Fibroblast of skin of left biceps (primary cell): ENCODE measurements at places on chromosomes 5 and 9.
A peak's percentile ranks its signal among the peaks of the same experiment; 100 is the strongest.

DNA sequence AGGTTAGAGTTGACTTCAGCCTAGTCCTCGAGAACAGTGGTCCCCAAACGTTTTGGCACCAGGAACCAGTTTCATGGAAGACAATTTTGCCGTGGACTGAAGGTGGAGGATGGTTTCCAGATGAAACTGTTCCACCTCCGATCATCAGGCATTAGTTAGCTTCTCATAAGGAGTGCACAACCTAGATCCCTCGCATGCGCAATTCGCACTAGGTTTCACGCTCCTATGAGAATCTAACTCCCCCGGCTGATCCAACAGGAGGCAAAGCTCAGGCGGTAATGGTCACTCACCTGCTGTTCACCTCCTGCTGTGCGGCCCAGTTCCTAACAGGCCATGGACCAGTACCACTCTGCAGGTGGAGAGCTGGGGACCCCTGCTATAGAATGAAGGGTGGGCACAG is 163.6 kb downstream of the CDH6 start:
- DNase-seq: no peak

DNA sequence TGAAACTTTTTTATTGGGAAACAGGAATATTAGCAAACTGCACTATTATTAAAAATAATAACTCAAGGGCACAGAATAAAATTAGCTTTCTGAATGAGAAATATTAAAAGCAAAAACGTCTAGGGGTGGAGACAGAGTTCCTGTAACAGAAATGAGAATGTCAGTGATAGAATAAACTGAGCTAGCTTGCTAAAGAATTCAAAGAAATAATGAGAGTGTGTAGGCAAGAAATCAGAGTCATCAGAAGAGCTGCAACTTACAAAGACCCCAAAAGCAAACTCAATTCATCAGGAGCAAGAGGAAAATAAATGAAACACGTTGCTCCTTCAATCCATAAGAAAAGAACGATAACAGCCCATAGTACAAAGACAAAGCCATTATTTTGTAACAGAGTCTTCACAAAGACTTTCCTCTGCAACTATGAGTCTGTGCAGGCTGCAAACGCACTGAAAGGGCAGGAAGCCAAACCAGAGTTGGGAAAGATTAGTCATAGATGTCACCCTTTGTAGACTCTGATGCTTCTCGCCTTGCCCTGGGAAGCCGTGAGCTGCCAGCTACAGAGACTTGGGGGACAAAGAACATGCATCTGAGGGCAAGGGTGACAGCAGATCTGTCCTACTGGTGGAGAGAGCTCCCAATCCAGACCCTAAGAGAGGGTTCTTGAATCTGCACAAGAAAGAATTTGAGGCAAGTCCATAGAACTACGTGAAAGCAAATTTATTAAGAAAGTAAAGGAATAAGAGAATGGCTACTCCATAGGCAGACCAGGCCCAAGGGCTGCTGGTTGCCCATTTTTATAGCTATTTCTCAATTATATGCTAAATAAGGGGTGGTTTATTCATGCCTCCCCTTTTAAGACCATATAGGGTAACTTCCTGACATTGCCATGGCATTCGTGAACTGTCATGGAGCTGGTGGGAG is 40.8 kb downstream of the SHC3 start:
- DNase-seq: peak; percentile 90

- DNase-seq: no peak
These were observed 181.3 kb downstream of the AUH start for GRCh38 chr9:91180240-91180929.

- DNase-seq: peak; percentile 74
These were observed 95.0 kb downstream of the NPR3 start for GRCh38 chr5:32805971-32806638.

DNA sequence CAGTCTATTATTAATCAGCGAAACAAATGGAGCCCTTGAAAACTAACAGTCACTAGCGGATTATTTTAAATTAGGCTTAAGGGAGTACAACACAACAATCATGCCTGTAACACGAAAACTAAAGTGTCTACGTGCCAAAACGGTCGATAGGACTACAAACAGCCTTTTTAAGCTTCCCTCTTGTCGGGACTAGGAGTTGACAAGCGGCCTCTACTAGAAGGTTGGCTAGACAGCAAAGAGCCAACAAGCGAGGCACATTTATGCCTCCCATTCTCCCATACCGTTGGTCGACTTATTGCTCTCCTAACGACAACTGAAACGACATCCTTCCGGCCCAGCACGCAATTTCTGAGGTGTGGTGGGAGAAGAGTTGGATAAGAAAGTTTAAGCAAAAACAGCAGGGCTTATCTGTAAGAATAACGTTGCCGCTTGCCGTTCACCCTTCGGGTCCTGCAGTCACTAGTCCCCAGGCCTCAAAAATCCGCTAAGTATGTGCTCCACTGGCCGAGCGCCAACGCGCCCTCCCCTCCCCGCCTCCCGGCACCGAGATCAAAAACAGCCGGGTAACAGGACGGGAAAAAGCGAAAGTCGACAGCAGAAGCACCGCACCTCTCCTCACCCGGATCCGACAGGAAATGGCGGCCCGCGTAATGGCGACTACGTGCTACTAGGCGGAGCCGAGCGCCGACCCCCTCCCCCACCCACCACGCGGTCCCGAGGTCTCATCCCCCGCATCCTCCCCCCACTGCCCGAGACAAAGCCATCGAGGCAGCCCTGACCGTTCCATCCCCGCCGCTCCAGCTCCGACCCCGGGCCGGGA is 813 bp downstream of the HNRNPK start:
- no peak for DNase-seq

- no peak for DNase-seq
These were observed 39.2 kb upstream of the GCNT4 start for GRCh38 chr5:75091597-75091996.

DNA sequence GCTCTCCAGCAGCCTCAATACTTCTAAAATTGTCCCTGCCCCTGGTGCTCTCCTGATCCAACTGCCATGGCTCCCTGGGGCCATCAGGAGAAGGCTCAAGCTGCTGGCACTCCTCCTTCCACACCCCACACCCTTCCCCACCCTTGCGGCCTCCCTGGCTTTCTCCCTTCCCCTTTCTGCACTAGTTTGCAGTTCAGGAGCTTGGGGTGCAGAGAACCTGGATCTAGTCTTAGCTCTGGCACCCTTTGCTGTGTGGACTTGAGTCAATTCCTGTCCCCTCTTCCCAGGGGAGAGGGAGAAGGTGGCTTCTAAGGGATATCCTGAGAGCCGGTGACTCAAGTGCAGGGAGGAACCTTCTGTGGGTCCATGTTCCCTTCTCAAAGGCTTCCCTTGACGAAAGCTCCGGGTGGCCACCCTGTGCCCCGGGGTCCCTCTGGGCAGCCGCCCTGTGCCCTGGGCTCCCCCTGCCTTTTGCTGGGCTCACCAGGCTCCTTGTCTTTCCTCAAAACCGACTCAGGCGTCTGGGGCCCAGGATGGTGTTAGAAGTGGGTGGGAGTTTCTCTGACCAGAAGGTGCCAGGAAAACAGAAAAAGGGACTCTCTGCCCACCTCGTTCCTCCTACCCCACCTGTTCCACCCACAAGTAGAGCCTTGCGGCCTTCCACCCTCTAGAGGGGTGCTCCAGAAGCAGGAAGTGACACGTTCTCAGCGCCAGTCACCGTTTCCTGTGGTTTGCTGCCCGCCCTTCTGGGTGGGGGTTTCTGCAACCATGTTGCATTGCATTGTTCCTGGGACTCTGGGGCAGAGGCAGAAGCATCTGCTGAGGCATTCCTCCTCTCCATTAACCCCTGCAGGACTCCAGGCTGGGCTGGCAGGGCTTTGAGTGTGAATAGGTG is 15.0 kb downstream of the GLIPR2 start:
- no peak for DNase-seq

DNA sequence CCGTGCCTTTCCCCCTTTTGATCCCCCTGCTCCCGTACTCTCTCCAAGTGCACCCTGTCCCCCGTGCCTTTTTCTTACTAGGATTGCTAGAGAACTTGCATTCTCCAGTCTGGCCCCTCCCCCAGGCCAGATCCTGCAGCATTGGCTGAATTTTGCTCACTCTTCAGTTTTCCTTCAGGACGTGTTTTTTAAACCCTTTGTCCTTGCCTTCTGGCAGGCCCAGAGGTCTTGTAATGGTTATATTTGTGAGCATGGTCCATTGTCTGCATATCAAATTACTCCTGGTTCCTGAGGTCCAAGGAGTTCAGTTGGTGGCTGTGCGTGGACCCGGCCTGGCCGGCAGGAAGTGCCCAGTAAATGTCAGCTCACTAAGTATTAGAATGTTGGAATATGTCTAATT is 606 bp downstream of the TBC1D13 start:
- no peak for DNase-seq

DNA sequence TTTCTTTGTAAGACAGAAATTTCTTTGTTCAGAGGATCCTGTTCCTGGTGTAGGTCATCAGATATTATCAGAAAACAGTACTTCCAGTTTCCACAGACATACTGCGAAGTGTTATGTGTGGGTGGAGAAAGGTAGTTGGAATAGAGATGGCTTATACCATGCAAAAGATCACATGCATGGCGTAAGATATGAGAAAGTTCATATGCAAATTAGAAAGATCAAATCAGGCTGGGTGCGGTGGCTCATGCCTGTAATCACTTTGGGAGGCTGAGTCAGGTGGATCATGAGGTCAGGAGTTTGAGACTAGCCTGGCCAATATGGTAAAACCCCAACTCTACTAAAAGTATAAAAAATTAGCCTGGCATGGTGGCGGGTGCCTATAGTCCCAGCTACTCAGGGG is 65.2 kb upstream of the GLIS3 start:
- no peak for DNase-seq

GRCh38 chr5:84304599-84304998 is 80.1 kb downstream of the EDIL3 start:
- no peak for DNase-seq

- DNase-seq: no peak
These were observed 39.1 kb downstream of the OXCT1 start for GRCh38 chr5:41831155-41831554.

DNA sequence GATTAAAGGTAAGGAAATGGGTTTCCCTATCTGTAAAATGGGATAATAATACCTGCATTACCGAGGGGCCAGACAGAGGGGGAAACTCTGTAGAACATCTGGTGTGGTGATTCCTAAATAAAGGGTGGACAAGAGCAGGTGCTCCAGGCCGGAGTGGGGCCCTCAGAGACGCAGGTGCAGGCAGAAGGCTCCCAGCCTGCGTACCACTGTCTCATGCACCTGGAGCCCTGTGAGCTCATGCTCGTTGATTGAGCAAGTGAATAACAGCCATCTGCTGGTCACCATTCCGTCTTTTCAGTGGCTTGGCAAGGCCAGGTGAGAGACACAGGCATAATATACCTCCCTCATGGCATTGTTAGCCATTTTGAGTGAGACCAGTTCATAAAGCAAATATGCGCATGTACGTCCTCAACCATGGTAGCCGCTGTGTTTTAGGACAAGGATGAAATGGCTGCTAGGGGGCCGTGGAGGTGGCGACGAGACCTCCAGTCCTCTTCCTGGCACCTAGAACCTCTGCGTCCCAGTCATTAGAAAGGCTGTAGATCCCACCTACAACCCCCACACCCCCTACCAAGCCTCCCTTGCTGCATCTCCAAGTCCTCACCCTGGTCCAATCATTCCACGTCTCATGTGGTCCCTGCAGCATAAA is 198.0 kb upstream of the MVB12B start:
- no peak for DNase-seq

DNA sequence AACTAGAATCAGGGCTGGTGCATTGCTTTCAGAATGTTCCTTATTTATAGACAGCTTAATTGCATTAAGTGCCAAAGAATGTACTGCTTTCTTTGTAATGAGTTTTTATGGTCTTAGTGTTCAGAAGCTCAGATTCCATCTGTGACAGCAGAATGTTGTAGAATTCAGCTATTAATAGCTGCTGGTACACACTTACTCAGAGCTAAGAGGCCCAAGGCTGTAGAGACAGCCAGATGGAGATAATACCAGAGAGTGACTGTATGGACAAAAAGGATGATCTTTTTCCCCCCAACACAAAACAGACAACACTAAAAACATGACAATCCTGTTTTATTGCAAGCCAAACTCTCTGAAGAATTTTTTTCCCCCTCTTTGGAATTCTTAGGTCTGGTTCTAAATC is 50.2 kb downstream of the PPP2R2B start:
- DNase-seq: no peak

- DNase-seq: no peak
These were observed 28.9 kb upstream of the LPCAT1 start for GRCh38 chr5:1552521-1553255.

- no peak for DNase-seq
These were observed 44.5 kb upstream of the TMEM252 start for GRCh38 chr9:68585034-68585761.

DNA sequence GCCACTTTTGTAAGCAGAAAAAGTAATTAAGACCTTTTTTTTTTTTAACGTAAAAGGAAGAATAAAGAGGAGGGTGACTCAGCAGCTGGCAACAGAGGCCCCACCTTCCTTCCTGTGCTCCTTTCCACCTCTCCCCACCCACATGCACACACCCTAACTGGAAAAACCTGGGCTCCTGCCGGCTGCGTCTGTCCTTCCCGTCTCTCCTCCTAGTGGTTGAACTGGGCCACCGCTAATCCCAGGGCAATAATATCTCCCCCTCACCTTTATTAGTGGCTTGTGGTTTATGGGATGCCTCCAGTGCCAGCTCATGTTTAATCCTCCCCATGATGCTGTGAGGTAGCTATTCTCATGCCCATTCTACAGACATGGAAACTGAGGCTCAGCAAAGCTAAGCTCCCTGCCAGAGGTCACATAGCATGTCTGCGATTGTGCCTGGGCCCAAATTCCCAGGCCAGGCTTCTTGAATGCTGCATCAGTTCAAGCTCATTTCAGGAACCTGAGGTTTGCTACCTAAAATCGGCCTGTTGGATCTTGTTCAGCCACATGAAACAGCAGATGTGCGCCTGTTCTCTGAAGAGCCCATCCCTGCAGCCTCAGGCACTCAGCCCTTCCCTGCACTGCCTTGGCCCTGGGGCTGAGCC is 60.9 kb upstream of the IL17B start:
- no peak for DNase-seq

- no peak for DNase-seq
These were observed 495.7 kb upstream of the CYLC2 start for GRCh38 chr9:102499468-102499867.

- DNase-seq: no peak
These were observed 38.0 kb downstream of the C9orf50 start for GRCh38 chr9:129582855-129583254.

GRCh38 chr9:105859428-105860091 is 165.2 kb downstream of the TMEM38B start:
- DNase-seq: no peak

DNA sequence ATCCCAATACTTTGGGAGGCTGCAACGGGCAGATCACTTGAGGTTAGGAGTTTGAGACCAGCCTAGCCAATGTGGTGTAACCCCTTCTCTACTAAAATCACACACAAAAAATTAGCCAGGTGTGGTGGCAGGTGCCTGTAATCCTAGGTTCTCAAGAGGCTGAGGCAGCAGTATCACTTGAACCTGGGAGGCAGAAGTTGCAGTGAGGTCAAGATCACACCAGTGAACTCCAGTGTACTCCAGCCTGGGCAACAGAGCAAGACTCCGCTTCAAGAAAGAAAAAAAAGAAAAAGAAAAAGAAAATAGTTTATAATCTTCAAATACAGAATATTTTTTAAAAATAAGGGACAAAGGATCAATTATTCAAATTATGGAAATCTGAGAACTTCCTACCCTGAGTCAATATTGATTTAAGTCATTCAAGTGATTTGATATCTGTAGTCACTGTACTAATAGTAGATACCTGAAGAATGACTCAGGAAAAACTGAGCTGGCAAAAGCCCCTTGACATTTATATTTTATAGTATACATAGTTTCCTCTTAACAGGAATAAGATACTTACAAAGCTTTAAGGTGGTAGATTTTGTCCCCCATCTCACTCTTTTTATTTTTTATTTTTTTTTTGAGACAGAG is 61.8 kb downstream of the PTBP3 start:
- DNase-seq: no peak
